ENCODE measurements at places on chromosomes 6 and 20. TPM values are rescaled to one million over a fixed set of nuclear protein-coding genes. Genes with fewer than 3 reads are reported as not detected.

Gene RIMS1
- polyA plus RNA-seq, result not detected

Gene THEMIS
- polyA plus RNA-seq, result not detected

Gene SSTR4
- polyA plus RNA-seq, result not detected

Gene COL12A1
- polyA plus RNA-seq, result 27.7 TPM

Gene TRIM40
- not detected for polyA plus RNA-seq

Gene FOXF2
- 0.10 TPM for polyA plus RNA-seq

Gene PTPRT
- polyA plus RNA-seq, result not detected

Gene LST1
- polyA plus RNA-seq, result 0.20 TPM

Gene OCSTAMP
- not detected for polyA plus RNA-seq

Gene FAM162B
- not detected for polyA plus RNA-seq

Gene SCRT2
- polyA plus RNA-seq, result not detected

Gene E2F1
- 16.0 TPM for polyA plus RNA-seq

Gene LKAAEAR1
- polyA plus RNA-seq, result 0.12 TPM

Gene AGPAT4
- polyA plus RNA-seq, result 2.3 TPM

Gene BANF2
- polyA plus RNA-seq, result not detected

Gene KIF25
- polyA plus RNA-seq, result not detected

Gene RGS17
- 0.06 TPM for polyA plus RNA-seq

Gene LINC00237
- polyA plus RNA-seq, result not detected

Gene MYLK2
- 0.12 TPM for polyA plus RNA-seq

Gene KHDC1L
- 0.14 TPM for polyA plus RNA-seq
